ENCODE measurements at places on chromosomes 16 and 17.

GRCh38 chr17:8518850-8519249 lies 83.2 kb downstream of the NDEL1 start:
- no peak for DNase-seq

GRCh38 chr17:60093694-60094093 lies 15.0 kb upstream of the HEATR6 start:
- DNase-seq: no peak

DNA sequence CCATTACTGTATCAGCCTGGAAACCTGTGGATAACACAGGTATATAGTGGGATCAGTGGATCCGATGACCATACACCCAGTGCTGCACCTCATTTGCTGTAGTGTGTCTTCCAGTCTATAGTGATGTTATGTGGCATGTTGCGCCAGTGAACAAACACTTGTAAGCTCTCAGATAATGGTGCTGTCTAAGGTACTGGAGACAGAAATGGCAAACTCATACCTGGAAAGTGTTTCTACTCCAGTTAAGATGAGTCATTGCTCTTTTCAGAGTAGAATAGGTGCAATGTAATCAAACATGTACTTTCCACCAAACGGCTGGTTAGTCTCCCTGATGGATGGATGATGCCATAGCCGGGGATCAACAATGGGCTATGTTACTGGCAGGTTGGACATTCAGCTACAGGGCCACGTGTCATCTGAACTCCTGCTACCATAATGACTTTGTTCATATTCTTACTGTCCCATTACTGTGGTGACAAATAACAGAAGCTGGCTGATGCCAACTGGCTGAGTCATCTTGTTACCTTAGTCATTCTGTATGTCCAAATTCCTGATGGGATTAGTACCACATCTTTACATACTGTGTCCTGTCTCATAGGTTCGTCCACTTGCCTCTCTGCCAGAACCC lies 6.3 kb downstream of the CCL11 start:
- no peak for DNase-seq

DNA sequence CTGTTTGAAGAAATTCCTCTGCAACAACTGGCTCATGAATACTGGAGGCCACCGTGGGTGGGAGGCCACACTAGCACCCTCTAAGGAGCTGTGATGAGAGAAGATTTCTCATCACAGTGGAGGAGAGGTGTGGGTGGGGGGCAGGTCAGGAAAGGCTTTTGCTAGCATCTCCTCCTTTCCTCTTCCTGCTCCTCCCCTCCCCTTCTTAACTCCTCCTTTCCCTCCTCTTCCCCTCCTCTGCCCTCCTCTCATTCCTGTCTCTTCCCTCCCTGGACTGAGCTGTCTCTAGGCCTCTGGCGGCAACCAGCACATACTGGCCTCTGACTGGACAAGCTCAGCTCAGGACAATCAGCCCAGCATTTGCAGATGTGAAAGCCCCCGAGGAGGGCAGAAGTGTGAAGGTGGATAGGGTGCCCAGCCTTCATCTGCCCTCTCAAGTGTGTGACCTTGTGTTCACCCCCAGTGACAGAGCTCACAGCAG lies 19.0 kb upstream of the LHX1 start:
- DNase-seq: no peak

DNA sequence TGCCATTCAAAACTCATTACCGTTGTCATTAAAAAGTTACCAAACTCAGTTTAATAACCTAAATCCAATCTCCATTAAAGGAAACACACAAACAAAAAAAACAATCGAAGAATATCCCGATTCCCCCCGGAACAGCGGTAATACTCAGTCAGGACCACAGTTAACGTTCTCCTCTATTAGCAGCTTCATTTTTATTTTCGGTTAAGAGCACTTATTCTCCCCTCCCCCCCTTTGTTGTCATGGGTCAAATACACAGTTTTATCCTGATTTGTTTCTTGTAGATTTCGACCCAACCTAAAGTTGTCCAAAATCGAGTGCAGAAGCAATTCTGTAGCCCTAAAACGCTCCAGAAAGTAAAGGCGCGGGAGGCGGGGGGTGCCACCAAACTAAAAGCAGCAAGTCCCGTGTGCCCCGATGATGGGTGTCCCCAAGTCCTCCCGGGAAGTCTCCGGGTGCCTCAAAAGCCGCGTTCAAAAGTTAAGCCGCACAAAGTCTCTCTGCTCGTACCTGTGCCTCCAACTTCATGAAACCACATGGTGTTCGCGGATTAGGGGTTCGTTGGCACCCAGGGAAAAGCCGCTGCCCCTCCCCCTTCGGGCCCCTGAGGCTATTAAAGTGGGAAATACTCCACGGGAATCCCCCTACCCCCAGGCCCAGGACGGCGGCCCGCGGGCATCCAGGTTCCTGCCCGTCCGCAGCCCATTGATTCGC lies 996 bp downstream of the SUMO2 start:
- no peak for DNase-seq

DNA sequence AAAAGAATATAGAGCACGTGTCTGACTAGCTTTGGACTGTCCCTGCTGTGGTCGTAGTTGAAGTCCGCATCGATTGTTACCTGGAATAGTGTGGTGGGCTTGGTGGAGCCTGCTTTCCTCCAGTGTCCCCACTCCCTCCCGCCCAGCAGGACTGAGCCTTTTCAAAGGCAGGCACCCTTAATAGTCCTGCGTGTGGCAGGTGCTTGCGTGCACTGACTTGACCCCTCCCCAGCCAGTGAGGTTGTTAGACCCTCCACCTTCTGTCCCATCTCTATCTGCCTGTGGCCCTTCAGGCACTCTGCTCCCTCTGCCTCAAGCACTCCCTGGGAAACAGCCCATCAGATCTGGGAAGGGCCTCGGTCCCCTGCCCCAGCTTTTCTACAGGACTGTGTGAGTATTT lies 36.6 kb downstream of the TMEM11 start:
- no peak for DNase-seq

DNA sequence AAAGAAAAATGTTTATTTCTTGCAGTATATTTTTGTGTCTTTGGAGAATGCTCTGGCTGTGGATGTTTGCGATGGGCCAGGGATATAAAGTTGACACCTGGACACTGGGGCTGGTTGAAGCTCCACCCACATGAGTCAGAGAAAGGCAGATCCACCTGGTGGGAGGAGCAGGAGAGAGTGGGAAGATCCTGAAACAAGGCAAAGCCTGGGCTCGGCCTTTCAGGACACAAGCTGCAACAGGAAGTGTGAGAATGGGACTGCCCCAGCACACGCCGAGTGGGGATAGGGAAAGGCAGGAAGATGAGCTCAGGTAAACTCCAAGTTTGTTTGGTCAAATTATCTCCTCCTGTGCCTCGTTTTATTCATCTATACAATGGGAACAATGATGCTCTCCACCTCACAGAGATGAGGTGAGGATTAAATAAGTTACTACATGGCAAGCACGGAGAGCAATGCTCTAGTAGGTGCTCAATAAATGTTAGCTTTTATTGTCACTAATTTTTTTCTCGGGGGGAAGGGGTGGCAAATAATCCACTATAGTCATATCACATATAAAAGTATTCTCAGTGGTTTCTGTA lies 21.4 kb upstream of the PITPNM3 start:
- DNase-seq: no peak

GRCh38 chr16:49615576-49615975 lies 240.3 kb downstream of the ZNF423 start:
- DNase-seq: no peak

GRCh38 chr17:32445971-32446370 lies 1.7 kb downstream of the PSMD11 start:
- DNase-seq: no peak

GRCh38 chr17:41466988-41467387 lies at the start of gene KRT32:
TSS of gene KRT32 (minus strand) at chr17:41467386. CDS start at chr17:41467325, 61 bp downstream.
- DNase-seq: no peak

DNA sequence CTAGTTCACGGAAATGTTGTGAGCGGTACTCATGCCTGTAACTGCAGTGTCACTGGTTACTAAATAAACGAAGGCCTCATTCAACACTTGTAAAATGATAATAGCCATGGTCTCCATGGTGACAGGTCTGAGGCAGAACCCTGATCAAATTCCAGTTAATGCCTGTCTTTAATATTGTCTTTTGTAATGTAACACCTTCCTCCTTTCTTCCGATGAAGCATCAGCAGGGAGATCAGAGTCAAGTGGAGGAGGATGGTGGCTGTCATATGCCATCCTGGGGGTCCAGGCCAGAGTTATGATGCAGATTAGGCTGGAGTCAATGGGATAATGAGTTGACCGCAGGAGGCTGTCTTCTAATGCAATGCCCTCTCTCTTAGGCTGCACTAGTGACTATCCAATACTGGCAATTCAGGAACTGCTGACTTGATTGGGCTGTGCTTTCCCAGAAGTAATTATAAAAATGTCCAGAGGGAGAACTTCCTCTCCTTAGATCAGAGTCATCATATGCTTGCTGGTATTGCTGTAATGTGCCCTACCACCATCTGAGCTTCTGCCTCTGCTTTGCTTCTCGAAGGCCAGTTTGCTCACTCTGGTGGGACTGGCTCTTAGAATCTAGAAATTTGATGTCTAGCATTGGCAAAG lies 419.1 kb downstream of the CA10 start:
- no peak for DNase-seq

DNA sequence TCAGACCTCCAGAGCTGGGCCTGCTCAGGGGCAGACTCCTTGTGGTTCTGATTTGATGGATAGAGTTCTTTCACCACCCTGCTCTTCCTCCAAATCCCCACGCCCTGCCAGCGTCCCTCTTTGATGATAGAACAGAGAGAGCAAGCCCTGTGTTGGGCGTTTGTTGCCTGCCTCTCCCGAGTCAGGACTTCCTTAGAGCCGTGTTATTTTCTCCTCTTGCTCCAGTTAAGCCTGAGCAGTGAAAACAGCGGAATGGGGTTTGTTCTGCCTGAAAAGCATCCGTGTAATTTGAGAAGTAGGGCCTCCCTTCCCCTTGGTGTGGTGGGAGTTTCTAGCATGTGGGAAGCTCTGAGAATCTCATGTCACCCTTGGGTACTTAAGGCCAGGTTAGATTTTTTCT lies 22.1 kb downstream of the TMEM94 start:
- no peak for DNase-seq

- no peak for DNase-seq
Measured at GRCh38 chr16:52203096-52203495, 343.8 kb downstream of the TOX3 start.

DNA sequence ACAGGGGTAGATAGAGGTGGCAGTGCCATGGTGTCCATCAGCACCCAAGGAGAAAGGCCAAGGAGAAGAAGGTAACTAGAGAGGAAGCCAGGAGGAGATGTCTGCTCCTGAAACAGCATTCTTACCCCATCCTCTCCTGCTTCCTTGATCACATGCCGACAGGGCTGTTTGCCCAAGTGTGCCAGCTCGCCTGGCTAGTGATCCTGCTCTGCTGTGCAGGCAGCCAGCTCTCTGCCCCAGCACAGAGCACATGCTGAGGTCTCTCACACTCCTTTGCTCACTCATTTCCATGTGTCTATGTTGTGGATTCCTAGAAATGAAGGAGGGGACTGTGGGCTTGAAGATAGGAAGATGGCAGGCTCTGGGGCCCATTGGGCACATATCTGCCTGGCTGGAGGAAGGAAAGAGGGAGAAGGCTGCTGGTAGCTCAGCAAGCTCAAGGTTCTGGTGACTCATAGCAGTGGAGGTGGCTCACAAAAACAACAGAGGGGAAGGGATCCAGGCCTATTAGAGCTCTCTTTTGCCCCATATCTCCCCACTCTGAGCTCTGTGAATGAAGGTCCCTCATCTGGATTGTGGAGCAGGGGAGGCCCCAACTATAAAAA lies 54.3 kb downstream of the NEUROD2 start:
- DNase-seq: no peak

DNA sequence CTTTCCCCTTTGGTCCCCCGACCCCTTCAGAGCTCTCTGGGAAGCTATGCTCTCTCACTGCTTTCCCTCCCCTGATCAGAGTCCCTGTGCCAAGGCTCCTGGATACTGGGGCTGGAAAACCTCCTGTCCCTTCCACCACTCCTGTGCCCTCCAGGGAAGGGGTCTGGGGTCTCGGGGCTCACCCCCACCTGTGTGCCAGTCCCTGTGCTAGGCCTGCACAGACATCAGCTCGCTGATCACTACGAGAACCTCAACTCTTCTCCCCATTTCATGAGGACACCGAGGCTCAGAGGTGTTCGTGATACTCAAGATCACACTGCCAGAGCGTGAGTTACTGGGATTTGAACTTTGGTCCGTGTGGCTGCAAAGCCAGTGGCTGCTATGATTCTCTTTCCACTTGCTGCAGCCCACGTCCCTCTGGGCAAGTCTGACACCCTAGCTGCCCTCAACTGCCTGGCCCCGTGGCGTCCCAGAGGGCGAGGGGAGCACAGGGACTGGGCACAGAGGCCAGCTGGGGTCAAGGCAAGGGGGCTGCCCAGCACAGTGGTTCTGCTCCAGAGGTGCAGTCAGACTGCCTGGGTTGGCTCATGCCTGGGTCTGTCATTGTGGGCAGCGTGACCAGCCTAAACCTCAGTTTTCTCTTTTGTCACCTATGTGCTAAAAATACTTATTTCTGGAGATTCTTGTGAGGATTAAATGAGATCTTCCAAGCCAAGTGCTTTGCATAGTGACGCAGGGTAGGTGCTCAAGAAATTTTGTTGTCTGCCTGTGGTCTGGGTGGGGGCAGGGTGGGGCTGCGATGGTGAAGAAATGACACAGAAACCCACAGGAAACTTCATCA lies 43.8 kb upstream of the TOB1 start:
- peak; percentile 51 for DNase-seq

Measured in activated CD4-positive, alpha-beta T cell treated with anti-CD3 and anti-CD28 coated beads for 24 hours (primary cell).